ENCODE measurements at places on chromosomes 3 and 15. TPM values are rescaled to one million over a fixed set of nuclear protein-coding genes. Genes with fewer than 3 reads are reported as not detected.

- H3K27ac ChIP-seq = no peak overlapping the region
- H3K4me1 ChIP-seq = no peaks in the 10 kb centered on the region
- DNase-seq = no peak
- no peaks in the 10 kb centered on the region for H3K27me3 ChIP-seq
These were observed 1521.5 kb downstream of the OTOL1 start for GRCh38 chr3:163018067-163018466.

- no peak overlapping the region for H3K27ac ChIP-seq
- peaks cover 13% of the 10 kb centered on the region for H3K27me3 ChIP-seq
- no peaks in the 10 kb centered on the region for H3K4me1 ChIP-seq
- H3K4me3 ChIP-seq = no peak overlapping the region
These were observed 201.6 kb downstream of the KCNAB1 start for GRCh38 chr3:156321945-156322344.

HIGD2B gene
- not detected for polyA plus RNA-seq

DOCK3 gene
- not detected for polyA plus RNA-seq

LYZL4 gene
- polyA plus RNA-seq = not detected

DNA sequence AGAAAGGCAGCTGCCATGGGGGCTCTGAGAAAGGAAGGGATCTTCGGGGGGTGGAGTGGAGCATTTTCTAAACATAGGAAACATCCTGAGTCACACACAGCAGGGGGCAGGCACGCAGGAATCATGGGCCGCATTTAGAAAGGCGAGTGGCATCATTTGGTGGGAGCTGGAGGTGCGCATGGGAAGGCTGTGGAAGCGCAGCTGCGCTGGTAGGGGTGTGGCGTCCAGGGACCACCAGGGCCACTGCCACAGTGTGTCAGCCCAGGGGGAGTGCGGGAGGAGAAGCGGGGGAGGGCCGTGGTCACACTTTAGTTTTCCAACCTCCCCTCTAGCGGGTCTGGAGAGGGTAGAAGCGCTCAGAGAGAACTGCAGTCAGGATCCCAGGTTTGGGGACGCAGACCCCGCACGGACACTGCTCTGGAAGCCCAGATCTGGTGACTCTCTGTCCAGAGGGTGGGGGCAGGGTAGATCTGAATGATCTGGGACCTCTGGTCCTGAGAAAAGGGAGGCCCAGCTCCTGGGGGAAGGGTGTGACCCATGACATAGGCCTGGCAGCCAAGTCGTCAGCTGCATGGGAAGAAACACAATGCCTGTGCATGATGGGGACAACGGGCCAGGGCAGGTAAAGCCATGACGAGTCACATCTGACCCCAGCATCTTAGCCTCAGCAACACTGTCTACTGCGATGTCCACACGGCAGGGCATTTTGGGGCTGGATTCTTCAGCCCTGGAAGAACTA, 88.0 kb upstream of the IQSEC1 start:
- no peaks in the 10 kb centered on the region for H3K4me1 ChIP-seq
- H3K4me3 ChIP-seq = no peak overlapping the region
- no peaks in the 10 kb centered on the region for H3K36me3 ChIP-seq
- H3K27ac ChIP-seq = no peak overlapping the region

GRCh38 chr3:111238885-111239284, 167.3 kb downstream of the NECTIN3 start:
- no peak for DNase-seq
- no peak overlapping the region for H3K4me3 ChIP-seq
- no peaks in the 10 kb centered on the region for H3K4me1 ChIP-seq
- H3K27ac ChIP-seq = no peak overlapping the region
- H3K36me3 ChIP-seq = peaks cover 6% of the 10 kb centered on the region

DNA sequence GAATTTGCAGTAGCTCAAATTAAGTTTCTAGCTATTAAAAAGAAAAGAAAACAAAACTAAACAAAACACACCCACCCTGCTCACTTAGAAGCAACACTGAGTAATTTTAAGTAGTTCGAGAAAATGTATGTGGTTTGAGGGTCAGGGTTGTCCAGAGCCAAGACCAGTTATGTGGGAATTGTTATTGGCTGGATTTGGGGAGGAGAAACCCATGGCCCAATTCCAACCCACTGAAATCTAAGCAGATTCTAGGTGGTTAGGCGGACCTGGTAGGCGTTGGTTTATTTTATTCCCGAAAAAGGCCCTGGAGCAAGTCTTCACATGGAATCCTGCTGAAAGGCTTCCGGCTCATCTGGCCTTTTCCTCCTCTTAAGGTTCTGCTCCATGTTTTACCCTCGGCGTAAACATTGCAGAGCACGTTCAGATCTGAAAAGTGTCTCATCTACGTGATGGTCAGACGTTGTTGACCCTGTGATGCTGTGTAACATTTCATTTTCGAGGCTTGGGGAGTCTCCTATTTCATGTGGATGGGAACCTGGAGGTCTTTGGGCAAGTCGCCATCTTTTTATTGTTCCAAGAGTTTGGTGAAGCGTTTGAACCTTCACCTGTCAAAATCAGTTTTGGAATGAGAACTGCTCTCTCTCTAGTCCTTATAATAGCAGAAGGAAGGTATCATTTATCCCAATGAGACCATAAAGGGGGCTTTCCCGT, 64.0 kb downstream of the FLNB start:
- no peak for DNase-seq
- no peak overlapping the region for H3K4me3 ChIP-seq
- no peaks in the 10 kb centered on the region for H3K36me3 ChIP-seq
- H3K27me3 ChIP-seq = no peaks in the 10 kb centered on the region
- H3K27ac ChIP-seq = peak overlapping the region; percentile 6
- peaks cover 21% of the 10 kb centered on the region for H3K4me1 ChIP-seq

GOLGA8K gene
- polyA plus RNA-seq = not detected

CKMT1A gene
- polyA plus RNA-seq = not detected

DNA sequence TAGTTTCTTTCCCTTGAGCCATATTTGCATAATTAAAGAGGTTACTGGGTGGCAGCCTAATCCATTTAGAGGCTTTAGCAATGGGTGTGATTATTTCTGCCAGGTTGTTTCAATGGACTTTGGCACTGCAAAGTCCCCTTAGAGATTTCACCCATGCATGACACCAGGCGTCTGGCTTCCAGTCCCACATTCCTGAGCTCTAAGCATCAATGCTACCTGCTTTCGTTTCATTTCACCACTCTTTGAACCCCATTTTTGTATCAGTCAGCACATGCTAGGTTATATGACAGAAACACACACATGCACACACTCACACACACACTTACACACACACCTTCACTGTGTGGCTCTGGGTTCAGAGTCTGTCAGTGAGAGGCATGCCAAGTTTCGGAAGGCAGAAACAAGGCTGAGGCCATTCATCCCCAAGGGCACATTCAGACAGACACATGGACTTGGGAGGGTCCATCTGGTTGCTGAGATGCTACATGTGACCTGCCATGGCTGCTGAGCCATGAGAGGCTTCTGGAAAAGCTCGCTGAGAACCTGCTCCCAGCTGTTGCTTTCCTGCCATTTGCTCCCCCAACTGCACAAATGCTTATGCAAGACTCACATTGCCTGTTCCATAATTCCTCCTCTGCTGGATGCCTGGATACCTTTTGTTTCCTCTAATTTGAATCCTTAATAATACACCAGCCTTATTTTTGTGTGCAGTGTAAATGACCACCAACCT, 354.1 kb downstream of the GABRG3 start:
- H3K27ac ChIP-seq = no peak overlapping the region
- no peak overlapping the region for H3K4me3 ChIP-seq
- H3K4me1 ChIP-seq = no peaks in the 10 kb centered on the region
- no peak for DNase-seq

ROPN1 gene
- polyA plus RNA-seq = not detected

DNA sequence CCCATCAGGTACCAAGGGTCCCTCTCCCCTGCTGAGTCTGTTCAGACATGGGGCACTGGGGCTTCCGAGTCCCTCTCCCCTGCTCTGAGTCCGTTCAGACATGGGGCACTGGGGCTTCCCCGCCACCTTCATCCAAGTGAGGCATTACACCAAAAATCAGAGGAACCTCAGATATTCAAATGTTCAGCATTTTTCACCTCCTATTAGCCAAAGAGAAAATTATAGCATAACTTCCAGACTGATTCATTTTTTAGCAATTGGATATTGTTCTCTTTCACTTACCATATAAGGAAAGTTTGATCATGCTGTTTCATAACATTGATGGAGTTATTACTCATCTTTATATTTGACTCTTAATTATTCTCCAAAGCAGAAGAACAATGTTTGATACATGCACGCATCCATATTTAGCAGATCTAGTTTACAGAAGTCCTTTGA, 213.9 kb downstream of the MTHFS start:
- no peak overlapping the region for H3K27ac ChIP-seq
- no peak for DNase-seq
- H3K36me3 ChIP-seq = no peaks in the 10 kb centered on the region
- H3K4me3 ChIP-seq = no peak overlapping the region
- no peaks in the 10 kb centered on the region for H3K4me1 ChIP-seq

DNA sequence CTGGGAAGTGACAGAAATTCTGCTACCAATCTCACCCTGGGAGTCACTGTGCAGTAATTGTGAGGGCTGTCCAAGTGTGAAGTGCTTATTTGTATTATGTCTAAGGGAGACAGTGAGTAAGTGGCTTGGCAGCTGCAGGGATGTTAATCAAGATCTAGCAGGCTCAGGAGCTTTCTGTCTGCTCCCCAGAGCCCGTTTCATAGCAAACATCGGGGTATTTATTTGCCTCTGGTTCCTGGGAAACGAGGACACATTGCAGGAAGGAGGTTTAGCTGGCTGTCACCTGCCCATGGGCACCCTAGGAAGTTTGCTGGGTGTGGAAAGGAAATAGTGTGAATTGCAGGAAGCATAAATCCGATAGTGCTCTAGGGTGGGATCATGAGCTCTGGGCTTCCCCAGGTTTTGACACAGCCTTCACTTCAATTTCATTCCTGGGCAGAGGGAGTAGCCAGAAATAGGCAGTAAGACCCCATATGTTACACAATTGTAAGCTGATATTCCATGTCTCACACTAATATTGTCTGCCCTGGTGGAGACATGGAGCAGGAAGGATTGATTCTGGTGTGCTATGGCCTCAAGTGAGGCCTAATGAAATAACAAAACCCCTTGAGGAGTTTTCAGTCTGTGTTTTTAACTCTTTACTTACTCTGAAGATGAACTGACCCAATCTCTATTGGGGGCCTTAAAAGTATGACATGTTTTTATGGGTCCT, 74.1 kb upstream of the MITF start:
- no peak overlapping the region for H3K4me3 ChIP-seq
- no peaks in the 10 kb centered on the region for H3K27me3 ChIP-seq
- DNase-seq = no peak

DNA sequence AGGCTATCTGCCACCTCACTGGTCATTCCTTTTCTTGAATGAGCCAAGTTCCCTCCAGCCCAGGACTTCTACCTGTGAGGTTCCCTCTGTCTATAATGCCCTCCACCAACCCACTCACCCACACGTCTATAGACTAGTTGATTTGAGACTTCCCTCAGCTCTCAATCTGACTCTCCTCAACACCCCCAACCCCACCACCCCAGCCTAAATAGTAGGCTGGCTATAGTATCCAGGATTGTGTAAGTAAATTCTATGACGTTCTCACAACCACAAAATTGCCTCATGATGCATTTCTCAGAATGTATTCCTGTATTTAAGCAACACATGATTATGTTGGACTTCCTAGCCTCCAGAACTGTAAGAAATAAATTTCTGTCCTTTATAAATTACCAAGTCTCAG, 2.2 kb downstream of the PLSCR1 start:
- H3K27ac ChIP-seq = peak overlapping the region; percentile 26
- no peaks in the 10 kb centered on the region for H3K27me3 ChIP-seq
- H3K36me3 ChIP-seq = peaks cover 4% of the 10 kb centered on the region

- H3K36me3 ChIP-seq = no peaks in the 10 kb centered on the region
- H3K4me3 ChIP-seq = no peak overlapping the region
- H3K4me1 ChIP-seq = peaks cover 15% of the 10 kb centered on the region
- no peak overlapping the region for H3K27ac ChIP-seq
- H3K27me3 ChIP-seq = peaks cover 9% of the 10 kb centered on the region
These were observed 550 bp downstream of the CCDC9B start for GRCh38 chr15:40340038-40340739.

ARHGAP11A gene
- polyA plus RNA-seq = 3.4 TPM

CADM2 gene
- not detected for polyA plus RNA-seq

GRCh38 chr3:106825962-106826605, 551.2 kb upstream of the CCDC54 start:
- DNase-seq = no peak
- H3K36me3 ChIP-seq = no peaks in the 10 kb centered on the region
- H3K4me3 ChIP-seq = no peak overlapping the region
- H3K27ac ChIP-seq = no peak overlapping the region
- peaks cover 4% of the 10 kb centered on the region for H3K27me3 ChIP-seq

DNA sequence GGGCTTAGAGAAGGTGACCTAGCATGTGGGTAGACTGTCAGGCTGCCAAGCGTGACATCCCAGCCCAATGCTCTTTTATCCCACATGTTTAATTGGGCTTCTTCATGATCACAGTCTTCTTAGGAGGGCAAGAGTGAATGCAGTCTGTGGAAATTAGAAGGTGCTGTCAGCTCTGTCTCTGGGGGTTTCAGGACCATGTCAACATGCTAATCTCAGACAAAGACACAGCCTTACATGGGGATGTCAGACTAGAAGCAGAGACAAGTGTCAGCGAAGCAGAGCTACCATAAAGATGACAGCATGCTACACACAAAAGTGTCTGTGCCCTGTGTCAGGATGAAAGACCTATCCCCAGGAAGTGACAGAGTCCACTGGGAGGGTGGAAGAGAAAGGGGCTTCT, 120.1 kb upstream of the SLC25A36 start:
- peaks cover 9% of the 10 kb centered on the region for H3K27me3 ChIP-seq
- no peak overlapping the region for H3K27ac ChIP-seq
- no peaks in the 10 kb centered on the region for H3K36me3 ChIP-seq
- DNase-seq = no peak
- H3K4me3 ChIP-seq = no peak overlapping the region

ITIH1 gene
- 3.7 TPM for polyA plus RNA-seq

DNA sequence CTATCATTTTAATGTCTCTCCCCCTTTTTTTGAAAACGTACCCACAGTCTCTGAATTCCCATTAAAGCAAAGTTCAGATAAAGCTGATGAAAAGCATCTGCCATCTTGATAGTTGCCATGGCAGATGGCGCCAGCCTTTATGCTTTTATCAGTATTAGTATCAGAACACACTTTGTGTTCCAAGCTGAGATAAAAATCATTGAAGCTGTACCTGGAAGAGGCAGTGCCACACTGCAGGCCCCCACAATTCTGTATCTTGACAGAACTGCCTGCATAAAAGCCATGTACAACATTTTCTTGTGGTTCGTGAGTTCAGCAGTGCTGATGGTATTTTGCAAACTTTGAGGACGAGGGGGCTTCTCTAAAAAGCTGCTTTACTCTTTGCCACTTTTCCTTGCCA, 311.7 kb downstream of the SATB1 start:
- no peak overlapping the region for H3K4me3 ChIP-seq
- no peaks in the 10 kb centered on the region for H3K36me3 ChIP-seq
- peaks cover 12% of the 10 kb centered on the region for H3K4me1 ChIP-seq
- no peak overlapping the region for H3K27ac ChIP-seq
- no peaks in the 10 kb centered on the region for H3K27me3 ChIP-seq
- no peak for DNase-seq

BLOC1S6 gene
- polyA plus RNA-seq = 94.1 TPM

GRCh38 chr3:131421301-131421700, 39.7 kb downstream of the NUDT16 start:
- no peaks in the 10 kb centered on the region for H3K4me1 ChIP-seq
- peaks cover 17% of the 10 kb centered on the region for H3K27me3 ChIP-seq
- no peak overlapping the region for H3K4me3 ChIP-seq
- no peak overlapping the region for H3K27ac ChIP-seq
- H3K36me3 ChIP-seq = no peaks in the 10 kb centered on the region

All from naive B cell (primary cell).